ENCODE measurements at places on chromosomes 2 and 18.

GRCh38 chr2:223837287-223838061, at the start of gene AP1S3:
AP1S3 (minus strand) TSS chr2:223837582; CDS start chr2:223837450, 132 bp downstream.
- peak; percentile 59 for DNase-seq

GRCh38 chr18:26317398-26317797, 91.2 kb downstream of the TAF4B start:
- DNase-seq, result no peak

- DNase-seq, result no peak
These were observed 6.9 kb downstream of the CD28 start for GRCh38 chr2:203713381-203713780.

DNA sequence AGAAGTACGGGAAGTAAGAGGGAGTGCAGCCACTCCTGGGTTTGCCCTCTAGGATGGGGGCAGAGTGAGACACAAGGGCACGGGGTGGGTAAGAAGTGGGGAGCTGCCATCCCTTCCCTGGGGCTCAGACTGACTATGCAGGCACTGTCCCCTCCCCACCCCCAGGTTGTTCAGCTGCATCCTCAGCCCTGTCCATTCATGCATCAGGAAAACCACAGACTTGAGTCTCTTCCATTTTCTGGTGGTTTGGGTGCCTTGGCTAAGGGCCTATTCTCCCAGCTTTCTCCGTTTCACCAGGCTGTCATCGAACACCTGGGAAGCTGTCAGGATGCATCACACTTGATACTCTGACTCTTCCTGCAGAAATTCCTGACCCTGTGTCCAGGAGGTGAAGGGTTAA, 111.9 kb downstream of the TFCP2L1 start:
- DNase-seq, result no peak

GRCh38 chr2:27494944-27495554, at the start of gene FNDC4:
FNDC4 (minus strand) TSS chr2:27495200; CDS start chr2:27494679, 521 bp downstream.
- DNase-seq, result no peak

Measured in activated CD4-positive, alpha-beta T cell treated with anti-CD3 and anti-CD28 coated beads for 1 hour (primary cell).